ENCODE measurements at places on chromosomes 3 and 15.
A peak's percentile ranks its signal among the peaks of the same experiment; 100 is the strongest.

DNA sequence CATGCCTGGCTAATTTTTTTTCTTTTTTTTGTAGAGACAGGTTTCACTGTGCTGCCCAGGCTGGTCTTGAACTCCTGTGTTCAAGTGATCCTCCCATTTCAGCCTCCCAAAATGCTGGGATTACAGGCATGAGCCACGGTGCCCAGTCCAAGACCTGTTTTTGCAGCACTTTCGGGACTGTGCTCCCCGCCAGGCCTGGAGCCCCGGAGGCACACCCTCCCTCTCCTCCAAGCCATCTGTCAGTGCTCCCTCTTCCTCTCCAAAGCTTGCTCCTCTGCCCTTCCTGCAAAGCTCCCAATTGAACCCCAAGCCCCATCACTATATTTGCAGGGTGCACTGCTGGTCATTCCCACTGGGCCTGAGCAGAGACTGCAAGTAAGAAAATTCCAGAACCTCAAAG is 98.1 kb downstream of the CORO2B start:
- ATAC-seq: no peak

DNA sequence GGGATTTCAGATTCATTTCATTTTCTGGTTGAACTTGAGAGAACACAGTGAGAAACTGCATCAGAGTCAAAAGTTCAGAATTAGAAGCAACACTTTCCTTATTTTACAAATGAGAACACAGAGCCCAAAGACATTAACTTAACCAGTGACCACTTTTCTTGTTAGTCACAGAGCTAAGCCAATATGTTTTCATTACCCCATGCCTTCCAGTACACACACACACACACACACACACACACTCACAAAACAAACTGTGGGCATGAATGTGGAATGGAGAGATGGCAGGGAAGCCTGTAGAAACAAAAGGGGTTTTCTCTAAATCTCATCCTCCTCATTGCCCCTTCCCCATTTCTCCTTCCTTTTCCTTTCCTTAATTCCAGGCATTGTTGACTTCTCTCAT is 267.4 kb upstream of the GADL1 start:
- no peak for ATAC-seq

- ATAC-seq: no peak
Measured at GRCh38 chr3:53536282-53536681, 41.9 kb downstream of the CACNA1D start.

DNA sequence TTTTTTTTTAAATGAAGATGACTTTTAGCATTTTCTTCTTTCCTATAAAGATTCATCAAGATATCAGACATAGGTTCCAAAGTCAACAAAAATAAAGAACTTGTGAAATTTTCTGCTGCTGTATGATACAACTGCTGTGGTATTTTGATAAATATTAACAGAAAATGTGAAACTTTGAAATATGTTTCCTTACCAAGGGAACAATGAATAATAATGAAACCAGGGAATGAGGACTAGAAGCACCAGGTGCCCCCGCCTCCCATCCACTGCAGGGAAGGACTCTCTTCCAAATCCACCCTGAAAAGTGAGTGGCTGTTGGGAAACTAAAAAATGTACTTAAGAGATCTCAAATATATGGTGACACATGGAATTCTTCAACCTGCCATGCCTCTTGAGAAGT is 198.4 kb downstream of the FHIT start:
- no peak for ATAC-seq

GRCh38 chr3:65899226-65899625 is 139.5 kb downstream of the MAGI1 start:
- no peak for ATAC-seq

GRCh38 chr3:127658234-127658633 is 14.5 kb upstream of the ABTB1 start:
- no peak for ATAC-seq

- peak; percentile 22 for ATAC-seq
Measured at GRCh38 chr3:58639001-58639400, 27.6 kb downstream of the FAM3D start.

DNA sequence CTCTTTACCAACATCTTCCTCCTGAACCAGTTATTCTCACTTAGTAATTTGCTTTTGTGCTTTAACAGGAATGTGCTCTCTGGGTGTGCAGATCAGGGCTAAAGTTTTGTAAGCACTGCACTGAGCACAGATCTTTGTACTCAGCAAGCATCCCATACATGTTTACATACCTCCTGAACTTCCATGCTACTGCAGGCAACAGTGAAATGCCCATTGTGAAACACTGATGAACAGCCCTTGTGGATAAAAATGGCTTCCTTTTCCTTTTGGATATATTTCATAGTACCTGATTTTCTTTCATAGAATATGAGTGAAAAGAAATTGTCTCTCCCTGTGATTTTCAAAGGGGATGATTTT is 855.9 kb downstream of the MCTP2 start:
- no peak for ATAC-seq

DNA sequence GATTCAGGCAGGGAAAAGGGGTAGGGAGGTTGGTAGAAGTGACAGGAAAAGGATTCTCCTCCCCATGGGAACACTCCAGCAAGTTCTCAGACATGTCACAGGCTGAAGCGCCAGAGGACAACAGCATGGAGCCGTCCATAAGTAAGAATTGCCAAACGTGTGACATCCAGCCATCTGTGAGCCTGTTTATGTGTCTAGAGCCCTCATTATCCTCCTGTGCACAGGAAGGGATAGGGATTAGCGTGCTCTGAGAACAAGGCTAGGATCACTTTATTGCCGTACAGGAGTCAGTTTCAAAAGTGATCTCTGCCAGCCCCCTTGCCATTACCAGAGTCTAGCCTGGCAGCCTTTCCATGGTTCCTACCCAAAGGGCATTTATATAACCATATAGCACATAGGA is 549.5 kb downstream of the NTRK3 start:
- ATAC-seq: no peak

DNA sequence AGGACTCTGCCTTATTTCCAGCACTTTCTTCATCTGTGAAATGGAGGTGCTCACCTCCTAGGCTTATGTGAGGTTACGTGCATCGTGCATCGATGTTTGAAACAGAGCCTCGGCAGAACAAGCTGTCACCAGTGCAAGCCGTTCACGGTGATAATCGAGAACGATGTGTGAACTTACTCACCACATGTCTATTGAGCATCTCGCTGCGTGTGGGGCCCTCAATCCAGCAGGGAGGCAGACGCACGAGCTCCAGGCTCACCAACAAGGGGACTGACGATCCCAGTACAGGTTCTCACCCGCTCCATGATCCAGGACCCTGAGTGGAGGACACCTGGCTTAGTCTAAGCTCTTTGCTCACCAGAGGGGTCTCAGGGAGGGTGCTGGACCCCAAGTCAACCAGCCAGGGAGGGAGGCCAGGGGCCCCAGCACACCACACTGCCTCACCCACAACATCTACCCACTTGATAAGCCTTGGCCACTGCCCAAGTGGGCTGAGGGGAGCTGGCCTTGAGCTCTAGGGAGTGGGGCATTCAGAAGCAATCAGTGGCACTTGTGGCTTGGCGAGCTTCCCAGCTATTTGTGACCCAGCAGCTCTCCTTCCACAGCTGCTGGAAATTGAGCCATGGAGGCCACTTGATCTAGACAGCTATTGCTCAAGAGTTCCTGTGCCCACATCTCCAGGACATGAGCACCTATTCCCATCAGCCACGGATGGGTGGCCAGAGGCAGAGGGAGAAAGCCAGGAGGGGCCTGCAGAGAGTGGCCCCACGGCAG is 34.4 kb upstream of the SLC6A1 start:
- no peak for ATAC-seq

DNA sequence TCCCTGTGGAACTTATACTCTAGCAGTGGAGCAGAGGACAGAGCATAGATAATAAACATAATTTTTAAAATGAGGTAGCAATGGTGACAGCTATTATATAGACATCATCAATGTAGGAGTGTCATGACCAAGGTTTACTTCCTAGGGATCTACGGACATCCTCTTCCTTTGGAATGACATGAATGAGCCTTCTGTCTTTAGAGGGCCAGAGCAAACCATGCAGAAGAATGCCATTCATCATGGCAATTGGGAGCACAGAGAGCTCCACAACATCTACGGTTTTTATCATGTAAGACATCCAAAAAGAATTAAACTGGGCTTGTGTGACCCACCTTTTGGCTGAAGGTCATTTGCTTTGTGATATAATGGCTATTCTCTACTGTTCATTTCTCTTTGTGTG is 30.1 kb upstream of the CAPN3 start:
- ATAC-seq: no peak

- no peak for ATAC-seq
Measured at GRCh38 chr3:2156244-2156847, 57.7 kb downstream of the CNTN4 start.

DNA sequence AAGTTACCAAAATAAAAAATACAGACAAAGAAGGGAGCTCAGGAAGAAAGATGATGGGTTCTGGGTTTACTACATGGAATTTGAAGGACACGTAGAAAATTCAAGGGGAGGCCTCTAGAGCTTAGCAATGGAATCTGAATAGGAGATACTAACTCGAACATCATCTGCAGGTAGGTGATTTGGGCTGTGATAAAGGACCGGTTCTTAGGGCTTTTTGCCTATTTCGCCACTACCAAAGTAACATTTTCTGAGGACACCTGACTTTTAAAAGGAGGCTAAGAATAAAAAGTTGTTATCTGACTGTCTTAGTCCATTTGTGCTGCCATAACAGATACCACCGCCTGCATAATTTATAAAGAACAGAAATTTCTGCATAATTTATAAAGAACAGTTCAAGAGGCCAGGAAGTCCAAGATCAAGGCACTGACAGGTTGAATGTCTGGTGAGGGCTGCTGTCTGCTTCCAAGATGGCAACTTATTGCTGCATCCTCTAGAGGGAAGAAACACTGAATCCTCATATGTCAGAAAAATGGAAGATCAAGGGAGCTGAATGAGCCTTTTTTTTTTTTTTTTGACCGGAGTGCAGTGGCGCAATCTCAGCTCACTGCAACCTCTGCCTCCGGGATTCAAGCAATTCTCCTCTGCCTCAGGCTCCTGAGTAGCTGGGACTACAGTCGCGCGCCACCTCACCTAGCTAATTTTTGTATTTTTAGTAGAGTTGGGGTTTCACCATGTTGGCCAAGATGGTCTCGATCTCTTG is 67.9 kb upstream of the UBE2E2 start:
- ATAC-seq: no peak
